Coronary artery (tissue), 2 donors: ENCODE measurements at places on chromosomes 12 and 14.

DNA sequence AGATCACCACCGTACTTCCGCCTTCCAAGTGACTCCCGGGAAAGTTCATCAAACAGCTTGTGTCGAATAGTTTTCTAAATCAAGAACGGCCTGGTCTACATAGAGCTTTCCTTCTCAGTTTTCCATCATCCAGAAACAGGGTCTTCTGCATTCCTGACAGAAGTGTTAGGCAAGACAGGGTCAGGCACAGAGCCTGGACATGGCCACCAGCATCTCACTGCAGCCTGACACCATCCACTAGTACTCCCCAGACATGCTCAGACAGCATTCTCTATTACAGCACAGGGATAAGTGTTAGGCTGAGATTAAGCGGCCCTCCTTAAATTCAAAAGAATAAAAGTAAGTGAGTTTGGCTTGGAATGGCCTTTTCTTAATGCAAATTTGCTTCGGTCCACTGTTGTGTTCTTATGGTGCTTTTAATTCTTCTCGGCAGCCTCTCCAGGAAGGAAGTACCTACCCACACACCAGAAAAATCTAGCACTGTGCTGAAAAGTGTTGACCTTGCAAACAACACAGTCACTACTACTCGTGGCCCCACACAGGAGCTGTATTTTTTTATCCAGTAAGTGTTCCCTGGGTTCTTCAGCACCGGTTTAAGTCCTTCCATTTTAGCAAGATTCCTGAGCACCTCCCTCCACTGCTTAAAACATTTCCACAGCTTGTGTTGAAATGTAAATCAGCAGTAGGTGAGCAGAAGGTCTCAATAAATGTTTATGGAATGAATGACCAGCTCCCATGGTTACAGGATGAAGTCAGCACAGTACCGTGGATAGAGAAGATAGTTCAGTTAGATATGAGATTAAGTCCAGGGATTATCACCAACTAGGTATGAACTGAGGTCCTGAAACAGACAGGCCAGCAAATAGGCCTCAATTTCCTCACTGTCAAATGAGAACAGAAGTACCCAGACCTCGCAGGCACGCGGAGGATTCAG is 44.1 kb downstream of the SETD3 start:
- no peak for DNase-seq

- no peak for DNase-seq
Observed at GRCh38 chr14:71487941-71488340, 444.3 kb upstream of the RGS6 start.

- no peak for DNase-seq
Observed at GRCh38 chr12:25377469-25378177, 126.9 kb upstream of the KRAS start.

- no peak for DNase-seq
Observed at GRCh38 chr12:94145191-94145983, 3.0 kb upstream of the PLXNC1 start.

- DNase-seq = no peak
Observed at GRCh38 chr14:56213306-56213705, 95.1 kb downstream of the PELI2 start.

- DNase-seq = no peak
Observed at GRCh38 chr12:79933043-79933442, 1.9 kb downstream of the PPP1R12A start.

- no peak for DNase-seq
Observed at GRCh38 chr12:101414533-101415119, 7.1 kb upstream of the ARL1 start.

- DNase-seq = no peak
Observed at GRCh38 chr14:77228056-77228455, 43.0 kb downstream of the NGB start.

DNA sequence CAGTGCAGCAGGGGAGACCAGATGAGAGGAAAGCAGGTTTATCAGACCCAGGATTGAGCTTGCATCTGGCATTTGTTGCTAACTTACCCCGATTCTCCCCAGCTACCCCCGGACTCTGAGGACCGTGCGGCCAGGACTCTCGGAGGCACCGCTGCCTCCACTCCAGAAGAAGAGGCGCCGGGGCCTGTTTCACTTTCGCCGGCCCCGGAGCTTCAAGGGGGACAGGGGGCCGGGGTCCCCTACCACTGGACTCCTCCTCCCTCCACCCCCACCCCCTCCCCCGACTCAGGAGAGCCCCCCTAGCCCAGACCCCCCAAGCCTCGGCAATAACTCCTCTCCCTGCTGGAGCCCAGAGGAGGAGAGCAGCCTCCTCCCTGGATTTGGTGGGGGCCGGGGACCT is 6.5 kb upstream of the CPNE6 start:
- DNase-seq = no peak

DNA sequence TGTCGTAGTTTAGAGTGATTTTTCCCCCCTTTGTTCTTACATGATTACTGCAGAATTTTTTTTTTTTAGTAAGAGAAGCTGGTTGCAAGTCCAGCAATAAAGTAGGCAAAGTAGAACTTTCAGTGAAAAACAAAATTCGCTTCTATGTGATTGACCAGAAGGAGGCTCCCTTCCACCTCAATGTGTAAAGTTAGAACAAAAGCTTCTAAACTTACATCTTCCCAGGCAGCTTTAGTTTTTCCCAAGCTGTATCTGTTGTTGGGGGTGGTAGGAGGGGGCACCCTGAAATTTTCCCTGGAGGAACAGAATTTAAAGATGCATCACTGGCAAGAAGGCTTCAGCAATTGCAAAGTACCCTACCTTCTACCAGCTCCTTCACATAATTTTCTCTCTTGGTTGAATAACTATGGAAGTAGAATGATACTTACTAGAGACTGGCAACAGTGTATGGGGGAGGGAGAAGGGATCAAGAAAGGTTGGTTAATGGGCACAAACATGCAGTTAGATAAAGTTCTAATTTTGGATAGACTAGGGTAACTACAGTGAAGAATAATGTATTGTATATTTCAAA is 87.3 kb upstream of the E2F7 start:
- no peak for DNase-seq

GRCh38 chr12:133058203-133059113 is 21.1 kb downstream of the ZNF84 start:
- DNase-seq = no peak

DNA sequence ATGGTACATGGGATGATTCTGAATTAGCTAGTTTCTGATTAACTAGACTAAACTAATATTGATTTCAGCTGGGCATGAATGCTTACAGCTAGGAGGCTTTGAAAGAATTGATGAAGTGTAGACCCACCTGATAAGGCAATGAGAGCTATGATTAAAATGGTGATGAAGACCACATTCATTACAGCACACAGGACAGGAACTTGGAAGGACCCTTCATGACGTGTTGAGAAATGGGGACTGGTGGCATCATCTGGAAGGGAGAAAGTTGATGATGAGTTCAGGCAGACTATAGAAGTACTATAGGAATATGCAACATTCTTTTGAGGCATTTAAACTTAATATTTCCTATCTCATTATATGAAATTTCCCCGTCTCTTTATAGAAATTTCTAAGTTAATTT is 4.5 kb downstream of the CD69 start:
- no peak for DNase-seq

- no peak for DNase-seq
Observed at GRCh38 chr14:63857466-63858030, 4.7 kb downstream of the SYNE2 start.

DNA sequence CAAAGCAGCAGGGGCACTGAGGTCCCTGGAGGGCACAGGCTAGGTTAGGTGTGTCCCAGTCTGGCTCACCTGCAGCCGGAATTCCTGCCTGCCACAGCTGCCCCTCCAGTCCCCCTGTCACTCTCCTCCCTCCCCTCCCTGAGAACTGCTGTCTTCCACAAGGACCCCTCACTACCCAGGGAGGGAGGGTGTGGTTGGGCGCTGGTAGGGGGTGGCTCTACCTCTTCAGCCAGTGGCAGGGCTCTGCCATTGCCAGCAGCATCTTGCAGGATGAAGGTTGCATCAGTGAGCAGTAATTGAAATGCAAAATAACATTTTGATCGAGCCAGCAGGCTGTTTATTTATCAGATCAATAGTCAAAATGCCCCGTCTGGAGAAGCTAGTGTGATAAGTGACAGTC is 45.7 kb downstream of the ESRRB start:
- DNase-seq = no peak

GRCh38 chr14:91173221-91173670 is 59.4 kb downstream of the DGLUCY start:
- DNase-seq = peak; percentile 81

- no peak for DNase-seq
Observed at GRCh38 chr12:51320311-51320694, 3.7 kb downstream of the BIN2 start.

- peak; percentile 14 for DNase-seq
Observed at GRCh38 chr12:131357920-131358319, 353.0 kb upstream of the SFSWAP start.

GRCh38 chr14:105844047-105844630 is 317.8 kb downstream of the TMEM121 start:
- peak; percentile 64 for DNase-seq

DNA sequence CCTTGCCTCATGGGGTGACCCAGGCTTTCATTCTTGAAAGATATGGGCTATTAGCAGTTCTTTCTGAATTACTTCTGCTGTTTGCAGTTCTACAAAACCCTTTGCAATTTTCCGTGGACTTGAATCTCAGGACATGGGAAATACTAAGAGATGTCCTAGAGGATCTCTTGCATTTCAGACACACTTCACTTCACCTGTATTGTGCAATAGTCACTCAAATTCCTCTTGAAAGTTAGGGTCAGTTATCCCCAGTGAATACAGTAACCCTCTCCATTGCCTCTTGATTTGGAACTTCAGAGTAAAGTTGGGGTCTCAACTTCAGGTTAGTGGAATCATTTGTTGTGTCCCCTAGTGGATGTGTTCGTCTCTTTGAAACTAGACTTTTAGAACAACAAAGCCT is 31.8 kb downstream of the YLPM1 start:
- no peak for DNase-seq

DNA sequence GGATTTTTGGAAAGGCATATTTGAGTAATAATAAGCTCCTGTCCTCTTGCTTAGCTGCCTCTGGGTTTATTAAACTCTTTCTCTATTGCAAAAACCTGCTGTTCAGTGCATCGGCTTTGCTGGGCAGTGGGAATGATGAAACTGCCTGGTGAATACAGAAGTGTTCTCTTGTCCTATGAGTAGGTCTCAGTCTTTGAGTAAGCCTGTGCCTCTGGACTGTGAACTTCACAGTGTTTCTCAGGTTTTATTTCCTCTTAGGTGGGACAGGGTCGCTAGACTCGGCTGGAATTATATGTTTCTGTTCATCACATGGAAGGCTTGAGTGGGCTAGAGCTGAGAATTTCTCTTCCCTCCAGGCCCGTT is 46.4 kb downstream of the CRADD start:
- no peak for DNase-seq

DNA sequence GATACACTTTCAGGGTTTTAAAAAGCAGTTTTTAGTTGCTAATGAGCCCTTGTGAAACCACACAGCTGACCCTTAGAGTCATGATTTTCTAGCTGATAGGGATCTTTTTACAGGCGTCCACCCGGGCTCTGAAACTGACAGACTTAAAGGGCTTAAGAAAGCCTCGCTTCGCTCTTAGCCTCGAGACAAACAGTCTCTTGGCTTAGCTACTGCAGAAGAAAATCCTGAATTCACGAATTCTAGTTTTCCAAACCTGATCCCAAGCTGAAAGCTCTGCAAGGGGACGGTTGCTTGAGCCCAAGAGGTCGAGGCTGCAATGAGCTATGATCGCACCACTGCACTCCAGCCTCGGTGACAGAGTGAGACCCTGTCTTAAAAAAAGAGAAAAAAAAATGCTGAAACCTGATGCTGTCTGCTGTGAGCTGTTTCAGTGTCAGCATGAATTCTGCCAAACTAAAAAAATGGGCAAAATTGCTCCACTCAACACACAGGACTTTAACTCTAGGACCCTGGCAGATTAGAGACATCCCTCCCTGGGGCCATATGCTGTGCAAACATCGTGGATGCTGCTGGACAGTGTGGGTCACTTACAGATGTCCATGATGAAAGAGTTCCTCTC is 3.1 kb upstream of the HPD start:
- no peak for DNase-seq

GRCh38 chr12:77553976-77554619 is 276.6 kb upstream of the NAV3 start:
- no peak for DNase-seq
